ENCODE measurements at places on chromosomes 3 and 15.

GRCh38 chr3:187858041-187858440 lies 112.8 kb upstream of the BCL6 start:
- no peak for DNase-seq

DNA sequence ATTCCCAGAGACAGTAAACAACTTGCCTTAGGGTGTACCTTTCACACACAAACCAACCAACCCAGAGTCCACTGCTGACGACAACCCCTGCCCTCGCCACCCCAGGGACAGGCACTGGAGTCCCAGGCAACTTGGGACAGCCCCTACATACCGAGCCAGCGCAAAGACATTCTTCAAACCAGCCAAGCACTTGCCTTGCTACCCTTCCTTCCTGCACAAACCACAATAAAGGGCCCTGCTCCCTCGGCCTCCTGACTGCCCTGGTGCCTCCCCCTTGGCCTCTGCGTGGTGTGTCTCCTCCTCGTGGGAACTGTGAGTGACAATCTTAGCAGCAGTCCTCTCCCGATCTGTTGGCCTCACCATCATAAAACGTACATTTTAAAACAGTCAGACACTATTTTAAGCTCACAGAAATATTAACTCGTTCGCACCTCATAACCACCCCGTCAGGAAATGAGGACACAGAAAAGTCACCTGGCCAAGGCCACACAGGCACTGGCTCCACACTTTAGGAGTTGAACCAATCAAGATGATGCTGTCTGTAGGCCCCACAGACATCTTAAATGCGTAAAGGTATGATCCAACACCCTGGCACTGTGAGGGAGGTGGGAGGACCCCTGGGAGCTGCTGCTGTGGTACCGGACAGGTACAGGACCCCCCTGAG lies 113.8 kb downstream of the ADCY5 start:
- DNase-seq: no peak

DNA sequence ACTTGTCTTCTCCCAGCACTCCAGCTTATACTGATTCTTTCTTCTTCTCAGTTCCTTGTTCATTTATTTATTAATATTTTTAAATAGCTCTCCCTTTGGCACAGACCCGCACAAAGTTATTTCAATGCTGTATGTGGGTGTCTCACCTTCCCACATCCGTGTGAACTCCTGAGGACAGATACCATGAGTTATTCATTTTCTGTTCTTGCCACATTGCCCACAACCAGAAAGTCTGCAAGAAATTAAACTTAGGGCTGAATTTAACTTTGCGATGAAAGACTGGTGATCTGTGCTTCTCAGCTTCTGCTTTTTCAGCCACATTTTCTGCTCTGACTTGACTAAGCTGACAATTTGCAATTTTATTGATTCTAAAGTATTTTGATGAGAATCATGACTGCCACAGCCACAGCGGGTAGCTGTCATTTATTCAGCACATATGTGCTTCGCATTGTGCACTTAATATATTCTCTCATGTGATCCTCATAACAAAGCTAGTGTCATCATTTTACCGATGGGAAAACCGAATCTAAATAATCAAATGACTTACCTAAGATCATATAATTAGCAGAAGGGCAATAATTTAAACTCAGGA lies 569.8 kb downstream of the EDEM1 start:
- no peak for DNase-seq

GRCh38 chr3:58963928-58964503 lies 85.8 kb downstream of the CFAP20DC start:
- DNase-seq: no peak

DNA sequence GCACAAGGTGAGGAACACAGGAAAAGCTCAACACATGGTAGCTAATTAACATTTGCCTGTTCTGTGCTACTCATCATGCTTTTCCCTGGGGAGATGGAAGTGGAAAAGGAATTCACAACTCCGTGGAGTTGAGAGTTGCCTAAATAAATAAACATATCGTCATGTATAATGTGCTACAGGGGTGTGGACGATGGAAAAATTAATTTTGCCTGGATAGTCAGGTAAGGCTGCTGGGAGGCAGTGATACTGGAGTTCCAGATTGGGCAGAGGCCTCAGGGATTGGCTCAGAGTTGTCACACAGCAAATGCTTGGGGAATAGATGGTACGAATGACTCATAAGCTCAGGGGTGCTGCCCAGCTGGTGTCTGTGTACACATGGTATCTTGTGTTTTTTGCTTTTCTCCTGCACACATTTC lies 3.1 kb upstream of the ABHD6 start:
- no peak for DNase-seq

DNA sequence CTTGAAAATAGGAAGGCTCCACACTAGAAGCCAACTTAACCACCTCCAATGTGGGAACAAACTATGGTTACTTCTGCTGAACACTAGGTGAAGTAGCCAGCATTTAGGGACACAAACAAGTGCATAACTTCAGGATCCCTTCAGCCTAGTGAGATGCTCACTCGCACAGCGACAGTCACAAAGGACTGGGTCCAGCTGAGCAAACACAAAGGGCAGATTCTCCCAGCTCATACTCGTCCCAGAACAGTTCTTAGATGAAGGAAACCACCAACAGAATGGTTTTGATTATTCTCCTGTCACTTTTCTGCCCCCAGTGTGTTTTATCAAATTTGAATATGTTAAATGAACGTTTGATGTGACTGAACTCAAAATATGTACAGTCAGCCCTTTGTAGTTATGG lies 201.6 kb downstream of the KCNAB1 start:
- no peak for DNase-seq

DNA sequence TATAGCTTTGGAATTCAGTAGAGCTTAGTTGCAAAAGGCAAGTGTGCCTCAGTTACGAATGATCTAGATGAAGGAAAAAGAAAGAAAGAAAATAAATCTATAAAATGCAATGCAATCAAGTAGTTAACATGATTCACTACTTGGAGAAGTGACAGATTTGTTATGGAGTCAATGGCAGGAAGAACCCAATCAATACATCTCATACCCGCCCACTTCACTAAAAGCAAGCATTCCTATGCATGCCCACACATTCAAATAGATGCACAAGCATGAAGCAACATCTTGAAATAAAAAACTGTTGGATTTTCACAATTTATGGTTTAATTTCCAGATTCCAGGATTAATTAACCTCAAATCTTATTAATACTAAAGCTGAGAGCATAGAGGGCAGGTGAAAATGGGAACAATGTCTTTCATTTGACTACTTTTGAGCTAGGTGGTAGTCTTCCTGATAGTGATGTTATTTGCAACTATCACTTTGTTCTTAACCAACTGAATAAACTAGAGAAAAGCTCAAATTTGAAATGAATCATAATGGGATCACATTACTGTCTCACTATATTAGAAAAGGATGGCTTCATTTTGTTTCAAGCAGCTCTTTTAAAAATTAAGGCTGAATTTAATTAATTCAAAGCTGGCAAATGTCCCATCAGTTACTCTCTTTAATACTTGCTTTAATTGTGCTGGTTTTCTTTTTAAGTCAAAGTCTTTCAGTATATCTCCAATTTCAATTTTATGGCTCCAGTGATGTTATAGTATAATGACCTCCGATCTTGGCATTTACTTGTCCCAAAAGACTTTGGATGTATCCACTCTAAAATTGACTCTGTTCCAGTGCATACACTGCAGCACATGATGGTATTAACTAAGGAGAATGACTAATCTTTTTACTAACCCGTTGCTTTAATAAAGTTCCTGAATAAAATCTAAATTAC lies 46.7 kb upstream of the CCDC50 start:
- DNase-seq: no peak

DNA sequence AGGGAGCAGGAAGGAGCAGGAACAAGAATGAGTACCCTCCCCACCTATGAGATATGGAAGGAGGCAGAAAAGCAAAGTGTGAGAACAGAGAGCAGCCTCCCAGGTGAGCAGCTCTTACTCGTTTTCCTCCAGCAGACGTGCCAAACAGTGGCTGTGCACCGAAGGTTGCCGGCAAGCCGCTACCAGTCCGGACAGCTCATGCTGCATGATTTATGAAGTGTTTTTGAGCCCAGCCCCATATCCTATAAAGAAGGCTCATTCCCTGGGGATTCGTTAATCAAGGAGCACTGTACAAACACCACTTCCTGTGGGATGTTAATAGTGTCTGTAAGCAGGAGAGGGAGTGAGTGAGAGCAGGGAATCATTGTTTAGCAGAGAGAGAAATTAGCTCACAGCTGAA lies 118.3 kb upstream of the FOXB1 start:
- DNase-seq: no peak

DNA sequence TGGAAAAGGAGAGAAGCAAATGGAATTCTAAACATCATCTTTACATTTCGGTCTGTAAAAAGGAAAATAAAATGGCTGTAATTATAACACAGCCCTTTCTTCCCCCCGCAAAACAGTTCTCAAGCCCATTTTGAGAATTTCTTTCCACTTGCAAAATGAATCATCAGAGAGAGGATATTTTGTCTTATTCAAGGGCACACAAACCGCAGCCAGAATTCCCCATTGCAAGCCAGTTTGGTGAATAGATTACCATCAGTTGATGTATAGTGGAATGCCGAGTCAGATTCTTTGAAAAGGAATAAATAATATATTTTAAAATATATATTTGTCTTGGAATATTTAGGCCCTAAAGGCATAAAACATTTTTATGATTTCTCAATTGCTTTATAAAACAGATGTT lies 420.4 kb upstream of the SEMA6D start:
- no peak for DNase-seq

GRCh38 chr3:125367403-125368230 lies 7.5 kb downstream of the ZNF148 start:
- DNase-seq: no peak

DNA sequence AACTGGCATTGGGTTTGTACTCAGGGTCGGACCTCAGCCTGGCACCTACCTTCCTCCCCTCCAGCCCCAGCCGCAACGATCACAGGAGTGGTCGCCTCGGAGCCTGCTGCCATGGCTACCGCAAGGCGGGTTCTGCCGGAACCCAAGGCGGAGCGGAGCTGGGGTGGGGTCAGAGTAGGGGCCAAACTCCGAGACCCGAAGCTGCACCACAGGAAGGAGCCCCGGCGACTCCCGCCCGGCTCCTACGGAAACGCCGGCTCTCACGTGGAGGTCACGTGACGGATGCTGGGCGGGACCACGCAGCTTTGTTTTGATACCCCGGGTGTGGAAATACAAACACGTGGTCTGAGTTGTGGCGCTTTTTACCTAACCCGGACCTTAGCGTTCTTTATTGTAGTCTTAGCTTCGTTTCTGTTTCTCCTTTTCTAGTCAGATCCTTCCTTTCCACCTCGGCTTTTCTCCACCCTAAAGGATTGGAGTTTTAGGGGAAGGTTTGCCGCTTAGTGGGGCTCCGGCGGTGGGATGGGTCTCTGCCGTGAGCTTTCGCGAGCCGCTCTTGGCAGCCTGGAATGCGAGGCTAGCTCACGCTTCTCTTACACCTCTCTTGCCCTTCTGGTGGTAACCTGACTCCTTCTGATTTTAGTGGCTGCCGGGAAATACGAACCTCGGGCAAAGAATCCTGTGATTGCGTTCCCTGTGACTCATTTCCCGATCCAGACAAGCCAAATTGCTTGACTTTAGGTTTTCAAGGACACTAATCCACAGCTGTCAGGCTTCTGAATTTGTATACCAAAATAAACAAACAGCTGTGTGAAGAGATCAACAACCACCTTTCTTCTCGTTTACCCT lies at the start of gene HSPBAP1:
HSPBAP1 (minus strand) TSS at position 264 of the 849 bp plus-strand sequence; CDS start at position 113, 151 bp downstream.
- peak; percentile 91 for DNase-seq

- no peak for DNase-seq
Observed at GRCh38 chr15:49831206-49831965, 210.5 kb downstream of the DTWD1 start.

DNA sequence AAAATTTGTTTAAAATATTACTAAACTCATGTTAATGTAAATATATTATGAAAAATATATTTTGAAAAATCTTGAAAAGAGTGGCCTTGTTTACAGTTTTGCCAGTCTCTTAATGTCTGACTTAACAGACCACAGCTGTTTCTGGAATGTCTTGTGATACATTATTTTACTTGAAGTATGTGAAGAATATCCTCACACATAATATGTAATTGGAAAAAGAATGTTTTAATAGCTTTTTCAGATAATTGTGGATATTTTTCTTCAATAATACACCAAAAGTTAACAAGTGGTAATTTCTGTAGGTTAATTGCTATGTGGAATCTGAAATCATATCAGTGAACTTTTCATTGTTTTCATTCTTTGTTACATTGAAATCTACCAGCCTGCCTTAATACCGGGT lies 101.3 kb downstream of the UBE2E2 start:
- DNase-seq: no peak

DNA sequence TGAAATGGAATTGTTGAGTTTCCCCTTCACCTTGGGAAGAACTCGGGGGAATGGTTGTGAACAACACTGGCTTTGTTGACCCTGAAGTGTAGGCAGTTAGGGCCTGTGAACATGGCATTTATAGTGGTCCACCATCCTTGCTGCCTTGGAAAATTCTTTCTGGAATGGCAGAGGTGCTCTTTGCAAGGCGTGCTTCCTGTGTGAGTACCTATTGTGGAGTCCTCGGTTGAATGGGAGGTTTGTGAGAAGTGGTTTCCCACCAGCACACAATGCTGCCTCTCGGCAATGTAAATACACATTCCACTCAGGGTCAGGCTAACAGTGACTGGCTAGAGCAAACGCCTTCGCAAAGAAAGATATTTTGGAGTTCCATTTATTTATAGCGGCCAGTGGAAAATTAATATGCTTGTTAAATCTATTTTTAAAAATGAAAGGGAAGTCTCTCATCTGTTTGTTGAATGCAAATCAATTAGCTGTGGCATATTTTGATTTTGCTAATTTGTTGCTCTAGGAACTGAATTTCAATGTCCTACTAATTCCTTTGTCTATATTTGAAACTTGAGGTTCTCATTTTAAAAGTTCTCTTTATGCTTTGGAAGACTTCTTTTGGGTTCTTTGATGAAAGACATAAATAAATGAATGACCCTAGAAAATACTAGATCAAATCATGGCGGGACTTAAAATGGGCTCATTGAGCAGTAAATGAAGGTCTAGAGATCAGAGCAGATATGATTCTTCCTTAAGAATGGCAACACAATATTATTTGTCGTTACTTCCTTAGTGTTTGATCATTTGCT lies 59.5 kb downstream of the FNDC3B start:
- DNase-seq: no peak

DNA sequence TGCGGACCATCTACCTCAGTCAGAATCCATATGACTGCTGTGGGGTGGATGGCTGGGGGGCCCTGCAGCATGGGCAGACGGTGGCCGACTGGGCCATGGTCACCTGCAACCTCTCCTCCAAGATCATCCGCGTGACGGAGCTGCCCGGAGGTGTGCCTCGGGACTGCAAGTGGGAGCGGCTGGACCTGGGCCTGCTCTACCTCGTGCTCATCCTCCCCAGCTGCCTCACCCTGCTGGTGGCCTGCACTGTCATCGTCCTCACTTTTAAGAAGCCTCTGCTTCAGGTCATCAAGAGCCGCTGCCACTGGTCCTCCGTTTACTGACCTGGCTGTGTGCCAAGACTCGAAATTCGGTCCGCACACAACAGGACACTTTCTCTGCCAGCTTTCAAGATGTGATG lies 21.9 kb downstream of the NRROS start:
- no peak for DNase-seq

- DNase-seq: no peak
Observed at GRCh38 chr3:152405915-152406802, 137.4 kb downstream of the MBNL1 start.

GRCh38 chr3:30702038-30702827 lies 95.8 kb downstream of the TGFBR2 start:
- no peak for DNase-seq
